ENCODE measurements at places on chromosomes 5 and 9.

DNA sequence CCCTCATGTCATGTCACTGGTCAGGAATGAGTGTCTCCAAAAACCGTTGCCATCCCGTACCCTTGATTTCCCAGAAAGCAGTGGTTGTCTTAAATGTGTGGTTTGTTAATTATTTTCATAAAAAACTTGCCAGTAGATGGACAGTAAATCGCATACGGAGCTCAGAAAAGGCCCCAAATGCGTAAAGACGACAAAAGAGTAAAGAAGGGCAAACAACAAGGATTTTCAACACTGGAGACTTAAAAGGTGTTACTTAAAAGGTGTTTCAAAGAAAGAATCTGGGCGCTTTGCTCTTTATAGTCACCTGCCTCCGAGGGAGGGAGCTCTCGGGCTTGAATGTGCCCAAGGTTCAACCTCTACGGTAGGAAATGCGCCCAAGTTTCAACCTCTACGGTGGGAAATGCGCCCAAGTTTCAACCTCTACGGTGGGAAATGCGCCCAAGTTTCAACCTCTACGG lies 734 bp downstream of the KIF27 start:
- DNase-seq = peak; percentile 82

- no peak for DNase-seq
These were observed 157.1 kb downstream of the PARP8 start for GRCh38 chr5:50823568-50823967.

DNA sequence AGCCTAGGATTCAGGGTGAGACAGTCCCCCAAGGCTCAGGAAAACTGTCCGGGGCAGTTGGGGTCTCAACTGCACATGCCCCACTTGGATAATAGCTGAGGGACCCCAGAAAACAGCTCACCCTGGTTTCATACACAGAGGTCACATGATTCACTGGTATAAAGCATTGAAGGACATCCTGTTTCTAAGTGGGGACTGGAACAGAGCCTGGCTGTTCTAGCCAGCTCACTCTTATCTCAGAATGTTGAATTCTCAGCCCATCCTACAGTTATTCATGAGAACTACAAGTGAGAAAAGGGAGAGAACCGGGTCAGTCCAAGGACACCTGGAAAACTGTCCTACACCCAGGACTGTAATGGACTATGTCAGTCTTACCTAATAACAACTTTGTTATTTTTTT lies 170.9 kb downstream of the FGF1 start:
- no peak for DNase-seq

GRCh38 chr5:170278611-170279458 lies 18.7 kb downstream of the LCP2 start:
- DNase-seq = peak; percentile 28

DNA sequence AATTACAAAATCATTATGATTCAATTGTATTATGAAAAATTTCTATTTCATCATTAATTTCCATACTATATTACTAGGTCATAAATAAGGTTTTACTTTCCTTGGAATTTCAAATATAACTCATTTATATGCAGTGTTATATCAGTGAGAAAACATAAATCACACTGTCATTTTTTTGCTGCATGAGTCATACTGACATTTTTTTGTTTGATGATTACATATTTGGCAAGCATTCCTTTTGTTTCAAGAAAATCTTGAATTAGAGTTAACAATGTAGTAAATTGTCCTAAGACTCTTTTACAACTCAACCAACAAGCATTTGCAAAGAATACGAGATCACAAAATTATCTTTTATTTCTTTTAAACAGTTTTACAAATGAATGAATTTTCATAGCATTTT lies 298.4 kb upstream of the SEMA6A start:
- no peak for DNase-seq

- DNase-seq = no peak
These were observed 21.1 kb upstream of the LVRN start for GRCh38 chr5:115941051-115941675.

DNA sequence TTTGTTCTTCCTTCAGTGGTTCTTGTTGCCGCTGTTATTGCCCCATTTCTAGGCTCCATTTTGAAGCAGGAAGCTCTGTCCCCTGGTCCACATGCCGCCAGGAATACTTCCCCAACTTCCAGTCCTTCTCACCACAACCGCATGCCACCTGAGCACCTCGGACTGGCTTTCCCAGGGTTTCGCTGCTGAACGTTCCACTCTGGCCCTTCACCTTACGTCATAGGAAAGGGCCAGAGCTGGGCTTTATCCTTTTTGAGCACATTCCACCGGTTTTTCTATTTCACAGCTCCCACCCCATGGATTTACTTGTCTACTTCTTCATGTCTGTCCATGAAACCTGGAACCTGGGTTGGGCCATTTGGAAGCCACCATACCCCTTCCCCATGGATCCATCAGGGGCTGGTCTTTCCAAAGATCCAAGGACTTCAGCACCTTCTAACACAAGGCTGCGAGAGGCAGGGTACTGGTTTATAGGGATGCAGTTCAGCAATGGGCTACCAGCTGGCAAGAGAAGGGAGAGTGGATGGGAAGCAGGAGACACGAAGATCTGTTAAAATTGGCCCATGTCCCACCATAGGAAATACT lies 557.4 kb downstream of the BNC2 start:
- no peak for DNase-seq

GRCh38 chr5:158409507-158409906 lies 550.6 kb upstream of the CLINT1 start:
- DNase-seq = no peak

Measured in GM23338 (cell line).